ENCODE measurements at places on chromosomes 6 and 20.

DNA sequence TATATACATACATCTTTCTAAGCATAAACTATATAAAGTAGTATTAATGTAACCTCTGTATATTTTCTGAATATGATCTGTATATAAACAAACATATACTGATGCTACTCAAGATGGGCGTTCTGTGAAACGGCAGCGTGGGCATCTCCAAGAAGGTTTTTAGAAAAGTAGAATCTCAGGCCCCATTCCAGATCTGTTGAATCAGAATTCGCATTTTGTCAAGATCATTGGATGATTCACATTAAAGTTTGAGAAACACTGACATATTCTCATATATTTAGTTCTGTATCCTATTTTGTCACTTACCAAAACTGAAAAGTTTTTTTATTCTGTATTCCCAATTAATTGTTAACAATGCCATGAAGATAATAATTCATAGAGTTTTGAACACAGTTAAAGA, 5.5 kb downstream of the C6orf141 start:
- DNase-seq: no peak

GRCh38 chr6:1001655-1002349, 308.9 kb upstream of the EXOC2 start:
- no peak for DNase-seq

DNA sequence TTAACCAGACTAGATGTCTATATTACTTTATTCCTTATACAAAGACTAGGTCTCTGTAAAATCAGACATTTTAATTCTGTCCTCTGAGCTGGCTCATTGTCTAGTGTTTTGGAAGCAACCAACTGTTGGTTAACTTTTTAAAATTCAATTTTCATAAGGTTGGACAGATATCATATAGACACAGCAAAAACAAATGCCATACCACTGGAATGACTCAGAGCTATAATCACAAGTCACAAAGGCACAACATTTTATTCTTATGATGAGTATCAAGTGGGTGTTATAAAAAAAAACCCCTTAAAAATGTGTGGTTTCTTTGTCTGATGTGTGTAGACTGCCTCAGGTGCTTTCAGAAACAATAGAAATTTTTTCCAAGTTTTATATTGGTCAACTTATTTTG, 296.2 kb upstream of the MARCKS start:
- DNase-seq: no peak

DNA sequence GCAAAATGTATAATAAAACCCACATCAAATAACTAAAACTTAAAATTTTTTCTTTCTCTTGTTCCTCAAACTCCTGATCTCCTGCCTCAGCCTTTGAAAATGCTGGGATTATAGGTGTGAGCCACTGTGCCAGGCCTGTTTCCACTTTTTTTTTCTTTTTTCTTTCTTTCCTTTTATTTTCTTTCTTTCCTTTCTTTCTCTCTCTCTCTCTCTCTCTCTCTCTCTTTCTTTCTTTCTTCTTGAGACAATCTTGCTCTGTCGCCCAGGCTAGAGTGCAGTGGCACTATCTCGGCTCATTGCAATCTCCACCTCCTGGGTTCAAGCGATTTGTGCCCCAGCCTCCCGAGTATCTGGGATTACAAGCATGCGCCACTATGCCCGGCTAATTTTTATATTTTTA, 164.6 kb downstream of the OR2B2 start:
- DNase-seq: no peak

DNA sequence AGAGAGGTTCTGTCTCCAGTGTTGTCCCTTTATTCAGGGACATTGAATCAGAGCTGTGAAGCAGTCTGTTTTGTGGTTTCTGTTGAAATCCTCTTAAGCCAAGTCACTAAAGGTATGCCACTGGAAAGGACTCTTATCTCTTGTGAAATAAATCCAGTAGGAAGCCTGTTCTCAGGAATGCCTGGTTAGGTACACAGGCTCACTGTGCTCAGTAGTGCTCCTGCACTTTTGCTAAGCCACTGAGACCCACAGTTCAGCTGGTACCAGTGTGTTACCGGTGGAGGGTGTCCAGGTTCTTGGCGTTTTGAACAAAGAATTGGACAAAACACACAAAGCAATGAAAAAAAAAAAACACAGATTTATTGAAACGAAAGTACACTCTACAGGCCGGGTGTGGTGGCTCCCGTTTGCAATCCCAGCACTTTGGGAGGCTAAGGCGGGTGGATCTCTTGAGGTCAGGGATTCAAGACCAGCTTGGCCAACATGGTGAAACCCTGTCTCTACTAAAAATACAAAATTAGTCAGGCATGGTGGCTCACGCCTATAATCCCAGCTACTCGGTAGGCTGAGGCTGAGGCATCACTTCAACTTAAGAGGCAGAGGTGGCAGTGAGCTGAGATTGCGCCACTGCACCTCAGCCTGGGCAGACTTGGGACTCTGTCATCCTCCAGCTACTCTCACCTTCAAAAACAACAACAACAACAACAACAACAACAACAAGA, 186.1 kb downstream of the JARID2 start:
- no peak for DNase-seq

- DNase-seq: no peak
Measured at GRCh38 chr6:43016176-43016942, 2.3 kb downstream of the KLHDC3 start.

GRCh38 chr6:8299034-8299433, 136.3 kb downstream of the SLC35B3 start:
- no peak for DNase-seq

DNA sequence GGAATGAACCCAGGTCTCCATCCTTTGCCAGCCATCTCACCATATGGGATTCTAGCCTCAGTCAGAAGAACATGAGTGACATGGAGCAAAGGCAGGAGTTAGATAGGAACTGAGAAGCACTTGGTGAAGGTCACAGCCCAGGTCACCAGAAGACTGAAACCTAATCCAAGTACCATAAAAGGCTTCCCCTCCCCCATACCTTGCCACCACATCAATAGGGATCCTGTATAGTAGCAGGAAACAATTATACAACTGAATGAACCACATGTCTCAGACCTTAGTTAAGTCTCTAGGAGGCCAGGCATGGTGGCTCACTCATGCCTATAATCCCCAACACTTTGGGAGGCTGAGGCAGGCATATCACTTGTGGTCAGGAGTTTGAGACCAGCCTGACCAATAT, 49.6 kb downstream of the KIZ start:
- no peak for DNase-seq

- DNase-seq: no peak
Measured at GRCh38 chr6:37134036-37134395, 35.9 kb upstream of the PIM1 start.

DNA sequence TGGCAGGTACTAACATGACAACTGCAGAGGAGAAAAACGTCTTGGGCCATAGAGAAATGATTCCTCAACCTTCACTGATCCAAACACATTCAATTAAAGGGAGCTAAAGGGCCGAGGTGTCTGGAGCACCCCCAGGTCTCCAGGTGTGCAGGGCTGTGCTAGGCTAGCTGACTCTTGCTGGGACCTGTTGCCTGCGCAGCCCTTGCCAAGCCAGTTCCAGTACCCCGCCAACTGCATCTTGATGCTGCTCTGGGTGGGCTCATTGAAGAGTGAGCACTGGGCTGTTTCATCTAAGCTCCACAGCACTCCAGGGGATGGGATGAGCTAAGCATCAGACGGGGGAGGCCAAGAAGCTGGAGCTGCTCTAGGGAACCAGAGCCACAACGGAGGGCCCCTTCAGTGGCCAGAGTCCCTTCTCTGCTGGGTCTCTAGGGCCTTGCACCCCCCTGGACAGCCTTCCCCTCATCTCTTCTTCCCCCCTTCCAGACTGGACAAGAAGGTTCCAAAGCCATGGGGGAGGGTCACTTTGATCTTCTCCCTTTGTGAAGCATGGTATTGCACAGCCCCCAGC, 15.9 kb downstream of the LEMD2 start:
- DNase-seq: no peak
